Skin of body (tissue), 3 donors: ENCODE measurements at places on chromosomes 6 and 20. TPM values are rescaled to one million over a fixed set of nuclear protein-coding genes. Genes with fewer than 3 reads are reported as not detected.
A peak's percentile ranks its signal among the peaks of the same experiment; 100 is the strongest.

- no peak for DNase-seq
Observed at GRCh38 chr6:73929405-73929804, 233.4 kb downstream of the CD109 start.

- peak; percentile 74 for DNase-seq
Observed at GRCh38 chr6:75931011-75931680, 141.3 kb downstream of the IMPG1 start.

- DNase-seq, result no peak
Observed at GRCh38 chr20:63273635-63274380, 1.2 kb downstream of the ARFGAP1 start.

GRCh38 chr20:52295556-52295955 lies 104.0 kb upstream of the ZFP64 start:
- no peak for DNase-seq

- no peak for DNase-seq
Observed at GRCh38 chr20:24318569-24319352, 150.7 kb upstream of the SYNDIG1 start.

The SLC22A1 gene
- 0.59 TPM for total RNA-seq

DNA sequence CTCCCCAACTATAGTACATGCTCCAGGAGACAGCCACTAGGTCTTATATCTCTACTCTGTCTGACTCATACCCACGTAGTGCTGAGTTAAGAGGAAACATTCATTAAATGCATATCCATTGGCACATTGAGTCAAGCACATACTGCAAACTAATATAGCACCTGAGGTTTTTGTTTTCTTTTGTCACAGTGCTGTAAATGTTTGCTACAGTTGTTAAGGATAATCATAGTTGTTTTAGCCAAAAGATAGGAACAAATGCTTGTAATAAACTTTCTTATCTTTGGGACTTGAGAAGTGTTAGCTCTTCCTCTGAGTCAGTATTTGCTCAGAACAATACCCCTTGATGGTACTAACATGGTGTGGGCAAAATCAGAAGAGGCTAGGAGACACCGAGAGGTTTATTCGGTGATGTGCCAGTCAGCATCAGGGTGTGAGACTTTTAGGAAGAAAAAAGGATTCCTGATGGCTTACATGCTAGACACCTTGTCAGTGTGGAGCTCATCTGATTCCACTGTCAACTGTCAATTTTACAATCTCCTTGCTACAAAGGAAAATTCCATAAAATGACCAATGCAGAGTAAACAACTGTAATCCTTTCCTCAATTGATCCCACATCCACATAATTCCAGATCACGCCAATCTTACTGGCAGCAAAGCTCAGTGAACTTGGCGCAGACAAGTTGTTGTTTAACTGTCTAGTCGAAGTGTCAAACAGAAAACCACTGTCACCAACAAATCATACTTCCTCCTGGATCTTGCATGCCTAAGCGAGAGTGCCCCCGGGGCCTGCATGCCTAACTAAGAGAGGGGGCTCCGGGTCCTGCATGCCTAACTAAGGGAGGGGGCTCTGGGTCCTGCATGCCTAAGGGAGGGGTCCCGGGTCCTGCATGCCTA lies 36.1 kb downstream of the ELOVL2 start:
- DNase-seq, result no peak

DNA sequence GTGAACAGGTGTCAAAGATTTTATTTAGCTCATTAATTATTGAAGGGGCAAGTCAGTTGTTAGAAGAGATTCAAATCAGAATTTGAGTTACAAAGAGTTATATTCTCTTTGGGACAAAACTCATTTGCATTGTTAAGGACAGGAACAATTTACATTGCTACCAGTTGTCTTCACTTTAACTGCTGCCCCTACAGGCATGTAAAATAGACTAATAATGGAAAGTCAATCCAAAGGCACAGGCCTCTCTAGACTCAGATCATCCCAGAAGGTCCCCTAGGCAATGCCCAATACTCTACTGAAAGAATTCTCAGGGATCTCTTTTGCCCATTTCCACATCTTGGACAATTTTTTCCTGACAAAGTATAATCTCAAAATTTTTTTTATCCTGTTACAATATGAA lies 95.7 kb downstream of the SCP2D1 start:
- DNase-seq, result no peak

GRCh38 chr20:14148042-14148441 lies 152.7 kb downstream of the MACROD2 start:
- DNase-seq, result no peak

The PLG gene
- not detected for total RNA-seq

The TRIM31 gene
- total RNA-seq, result not detected

GRCh38 chr6:21371676-21372171 lies 221.8 kb upstream of the SOX4 start:
- peak; percentile 98 for DNase-seq

DNA sequence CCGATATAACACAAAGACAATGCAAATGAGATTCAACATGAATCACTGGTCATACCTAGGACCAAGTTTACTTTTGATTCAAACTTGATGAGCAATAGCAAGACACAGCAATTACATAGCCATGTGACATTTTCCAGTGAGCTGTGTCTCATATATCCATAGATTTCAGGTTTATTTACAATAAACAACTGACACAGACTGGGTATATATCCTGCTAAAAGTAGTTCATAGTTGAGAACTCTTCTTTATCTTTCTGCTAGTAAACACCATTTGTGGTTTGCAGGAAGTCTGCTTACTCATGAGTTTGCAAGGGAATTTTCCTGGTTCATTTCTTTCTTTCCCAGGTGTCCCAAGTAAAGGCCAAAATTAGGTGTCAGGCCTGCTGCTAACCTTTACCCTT lies 343.4 kb downstream of the KIF16B start:
- no peak for DNase-seq

GRCh38 chr6:150001295-150002008 lies 23.9 kb downstream of the RAET1L start:
- DNase-seq, result no peak

The DNAJC5 gene
- 20.9 TPM for total RNA-seq

The MACROD2 gene
- 17.6 TPM for total RNA-seq

The TRIM15 gene
- total RNA-seq, result 1.4 TPM

GRCh38 chr6:43985329-43985728 lies 141.9 kb downstream of the MRPL14 start:
- no peak for DNase-seq

The LY6G6F gene
- total RNA-seq, result not detected

- no peak for DNase-seq
Observed at GRCh38 chr6:71138376-71138775, 150.2 kb upstream of the OGFRL1 start.

The INSM1 gene
- not detected for total RNA-seq

DNA sequence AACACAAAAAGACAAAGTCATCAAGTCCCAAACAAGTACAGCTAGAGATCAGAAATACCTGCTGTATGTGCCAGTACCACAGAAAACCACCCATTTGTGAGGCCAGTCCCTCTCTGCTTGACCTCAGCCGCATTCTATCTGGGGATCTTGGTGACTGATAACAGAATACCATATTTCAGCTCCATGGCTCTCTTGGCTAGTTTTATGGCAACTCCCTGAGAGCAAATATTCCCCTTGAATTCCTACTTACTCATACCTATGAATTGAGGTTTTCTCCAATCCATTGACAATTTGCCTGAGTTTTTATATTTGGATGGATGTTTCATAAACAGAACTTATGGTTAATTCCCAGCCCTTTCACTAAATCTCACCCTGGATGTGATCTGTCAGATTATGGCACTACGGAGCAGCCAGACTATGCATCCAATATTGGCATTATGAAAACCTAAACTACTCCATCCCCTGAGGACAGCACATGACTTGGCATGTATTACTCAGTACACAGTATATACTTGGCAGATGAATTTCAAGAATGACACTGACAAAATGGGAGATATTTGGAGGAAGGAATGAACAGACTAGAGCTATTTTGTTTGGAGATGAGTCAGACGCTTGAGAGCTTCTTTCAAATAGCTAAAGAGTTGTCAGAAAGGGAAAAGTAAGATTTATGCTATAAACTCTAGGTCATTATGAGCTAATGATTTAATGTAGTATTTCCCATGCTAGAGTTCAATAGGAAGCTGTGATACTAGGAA lies 95.7 kb downstream of the PRDM1 start:
- DNase-seq, result no peak

GRCh38 chr6:34955442-34955841 lies 66.4 kb downstream of the ANKS1A start:
- DNase-seq, result no peak

- DNase-seq, result peak; percentile 36
Observed at GRCh38 chr6:165804331-165805066, 141.5 kb upstream of the PDE10A start.

- peak; percentile 30 for DNase-seq
Observed at GRCh38 chr6:8047541-8048292, 16.5 kb downstream of the BLOC1S5 start.

GRCh38 chr6:21538186-21538798 lies 55.3 kb upstream of the SOX4 start:
- peak; percentile 11 for DNase-seq

- DNase-seq, result no peak
Observed at GRCh38 chr6:75892384-75892783, 143.3 kb downstream of the MYO6 start.

GRCh38 chr6:139587469-139587868 lies 213.0 kb upstream of the CITED2 start:
- no peak for DNase-seq

The ALDH8A1 gene
- total RNA-seq, result 0.99 TPM

The FGD2 gene
- total RNA-seq, result 5.4 TPM

The PERP gene
- 162 TPM for total RNA-seq

DNA sequence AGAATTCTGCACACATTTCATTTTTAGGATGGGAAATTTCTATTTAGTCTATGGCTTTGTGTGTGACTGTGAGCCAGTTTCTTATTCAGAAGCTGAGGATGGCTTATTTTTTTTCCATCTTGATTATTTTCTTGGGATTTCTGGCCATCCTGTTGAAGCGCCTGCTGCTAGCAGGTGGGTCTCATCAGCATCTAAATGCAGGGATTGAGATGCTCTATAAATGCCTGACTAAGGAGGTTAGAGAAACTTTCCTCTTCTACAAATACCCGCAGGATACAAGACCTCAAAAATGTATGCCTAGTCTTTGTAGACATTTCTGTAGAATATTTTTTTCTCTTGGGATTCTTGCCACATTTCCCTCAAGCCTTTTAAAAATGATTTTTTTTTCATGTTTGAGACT lies 138.0 kb upstream of the CCN2 start:
- DNase-seq, result no peak

The COL9A3 gene
- 17.8 TPM for total RNA-seq

DNA sequence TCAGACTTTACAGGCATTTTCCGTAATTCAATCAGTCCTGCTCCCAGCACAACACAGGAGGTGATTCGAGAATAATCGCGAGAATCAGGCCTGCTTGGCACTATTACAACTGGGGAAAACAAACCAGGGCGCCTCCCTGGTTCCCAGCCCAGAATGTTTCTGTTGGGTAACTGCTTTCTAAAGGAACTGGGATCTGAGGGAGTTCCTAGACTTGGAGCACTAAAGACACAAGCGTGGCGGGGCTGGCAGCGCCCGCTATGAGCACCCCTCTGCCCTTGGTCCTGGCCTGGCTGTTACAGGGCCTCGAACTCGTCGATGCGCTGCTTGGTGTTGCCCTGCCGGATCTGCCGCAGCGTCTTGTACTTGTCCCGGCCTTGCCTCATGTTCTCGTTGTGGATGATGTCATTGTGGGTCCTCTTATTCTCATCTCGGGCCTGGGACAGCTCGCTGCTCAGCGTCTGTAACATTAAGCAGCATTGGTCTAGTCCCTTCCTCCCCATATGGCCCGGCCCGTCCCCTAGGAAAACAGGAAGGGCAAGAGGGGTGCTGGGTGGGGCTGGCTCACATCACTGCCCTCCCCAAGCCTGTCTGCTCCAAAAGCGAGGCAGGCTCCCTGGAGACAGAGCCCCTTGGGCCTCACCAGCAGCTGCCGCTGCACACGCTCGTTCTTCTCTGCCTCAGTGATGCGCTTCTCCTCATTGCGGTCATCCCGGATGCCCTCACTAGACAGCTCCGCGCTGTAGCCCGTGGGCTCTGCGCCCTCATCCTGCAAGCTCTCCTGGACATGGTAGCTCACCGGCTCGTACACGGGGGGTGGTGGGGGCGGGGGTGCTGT lies 52.3 kb downstream of the EZR start:
- DNase-seq, result no peak

DNA sequence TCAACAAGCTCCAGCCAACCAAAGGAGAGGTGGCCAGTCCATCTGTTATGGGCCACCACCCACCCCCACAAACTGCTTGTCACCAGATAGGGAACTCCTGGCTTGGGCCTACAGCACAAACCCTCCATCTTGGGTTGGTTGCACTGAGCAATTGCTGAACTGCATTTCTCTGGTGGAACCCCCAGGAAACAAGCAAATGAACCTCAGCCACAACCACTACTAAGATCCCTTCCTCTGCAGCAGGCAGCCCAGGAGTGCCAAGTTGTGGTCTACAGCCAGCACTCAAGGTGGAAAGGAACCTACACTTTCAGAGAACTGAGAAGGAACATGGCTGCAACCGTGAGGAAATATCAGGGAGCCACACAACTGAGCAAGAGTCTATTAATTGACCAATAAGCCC lies 171.6 kb downstream of the TMEM200A start:
- no peak for DNase-seq

DNA sequence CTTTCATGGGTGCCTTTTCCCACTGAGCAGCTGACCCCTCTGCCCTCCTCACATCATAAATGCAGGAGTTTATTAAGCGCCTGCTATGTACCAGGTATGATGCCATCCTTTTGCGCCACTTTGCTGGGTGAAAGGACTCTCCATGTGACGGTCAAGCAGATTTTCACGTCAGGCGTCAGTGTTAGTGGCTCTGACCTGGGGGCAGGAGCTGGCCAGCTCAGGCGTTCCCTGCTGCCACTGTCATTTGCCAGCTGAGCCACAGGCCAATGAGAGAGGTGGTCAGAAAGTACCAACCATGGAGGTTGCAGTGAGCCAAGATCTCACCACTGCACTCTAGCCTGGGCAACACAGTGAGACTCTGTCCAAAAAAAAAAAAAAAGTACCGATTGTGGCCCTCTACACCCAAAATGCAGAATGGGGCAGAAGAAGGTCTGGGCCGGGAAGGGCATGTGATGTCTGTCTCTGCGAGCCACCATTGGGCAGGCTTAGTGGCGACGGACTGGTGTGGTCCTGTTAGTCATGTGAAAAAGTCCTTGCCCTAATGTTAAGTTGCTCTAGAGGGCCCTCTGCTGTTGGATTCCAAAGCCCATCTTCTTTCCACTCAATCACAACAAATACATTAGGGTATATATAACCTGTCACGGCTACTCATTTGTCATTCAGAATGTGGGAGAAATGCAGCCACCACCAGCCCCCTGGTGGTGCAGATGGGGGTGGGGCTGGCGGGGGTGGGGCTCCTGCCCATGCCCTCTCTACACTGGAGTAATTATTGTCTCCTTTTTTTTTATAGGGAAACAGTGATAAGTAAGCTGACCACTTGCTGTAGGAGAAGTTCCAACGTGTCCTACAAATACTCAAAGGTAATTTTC lies 18.4 kb upstream of the SLC22A1 start:
- DNase-seq, result no peak

- no peak for DNase-seq
Observed at GRCh38 chr6:164882236-164882635, 427.2 kb downstream of the C6orf118 start.

The ULBP3 gene
- 3.9 TPM for total RNA-seq

- DNase-seq, result peak; percentile 56
Observed at GRCh38 chr6:157221049-157221816, 102.1 kb downstream of the TMEM242 start.

The CASS4 gene
- total RNA-seq, result 0.89 TPM

- DNase-seq, result no peak
Observed at GRCh38 chr20:1896484-1897258, 1.5 kb downstream of the SIRPA start.

GRCh38 chr6:119979862-119980261 lies 630.3 kb upstream of the MAN1A1 start:
- DNase-seq, result no peak

The CLPSL2 gene
- not detected for total RNA-seq

GRCh38 chr6:163525926-163526325 lies 111.4 kb downstream of the QKI start:
- DNase-seq, result no peak
